ENCODE measurements at places on chromosomes 6 and 20.
A peak's percentile ranks its signal among the peaks of the same experiment; 100 is the strongest.

- DNase-seq, result no peak
Measured at GRCh38 chr6:159125951-159126352, 43.2 kb upstream of the FNDC1 start.

- no peak for DNase-seq
Measured at GRCh38 chr20:58665606-58666005, 14.5 kb downstream of the STX16 start.

- DNase-seq, result no peak
Measured at GRCh38 chr20:59386809-59387208, 86.4 kb downstream of the EDN3 start.

DNA sequence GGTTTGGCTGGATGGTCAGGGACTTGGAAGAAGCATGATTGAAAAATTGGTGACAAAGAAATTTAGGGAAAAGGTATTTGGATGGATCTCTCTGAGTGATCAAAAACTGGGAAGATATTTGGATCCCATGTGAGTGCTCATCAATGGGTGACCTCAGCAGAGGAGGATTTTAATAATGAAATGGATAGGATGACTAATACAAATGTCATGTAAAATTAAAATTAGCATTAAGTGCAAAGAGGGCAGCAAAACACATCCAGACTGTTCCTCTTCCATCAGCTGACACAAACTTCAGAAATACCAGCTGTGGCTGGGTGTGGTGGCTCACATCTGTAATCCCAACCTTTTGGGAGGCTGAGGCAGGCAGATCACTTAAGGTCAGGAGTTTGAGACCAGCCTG, 151.7 kb downstream of the THBS2 start:
- no peak for DNase-seq

DNA sequence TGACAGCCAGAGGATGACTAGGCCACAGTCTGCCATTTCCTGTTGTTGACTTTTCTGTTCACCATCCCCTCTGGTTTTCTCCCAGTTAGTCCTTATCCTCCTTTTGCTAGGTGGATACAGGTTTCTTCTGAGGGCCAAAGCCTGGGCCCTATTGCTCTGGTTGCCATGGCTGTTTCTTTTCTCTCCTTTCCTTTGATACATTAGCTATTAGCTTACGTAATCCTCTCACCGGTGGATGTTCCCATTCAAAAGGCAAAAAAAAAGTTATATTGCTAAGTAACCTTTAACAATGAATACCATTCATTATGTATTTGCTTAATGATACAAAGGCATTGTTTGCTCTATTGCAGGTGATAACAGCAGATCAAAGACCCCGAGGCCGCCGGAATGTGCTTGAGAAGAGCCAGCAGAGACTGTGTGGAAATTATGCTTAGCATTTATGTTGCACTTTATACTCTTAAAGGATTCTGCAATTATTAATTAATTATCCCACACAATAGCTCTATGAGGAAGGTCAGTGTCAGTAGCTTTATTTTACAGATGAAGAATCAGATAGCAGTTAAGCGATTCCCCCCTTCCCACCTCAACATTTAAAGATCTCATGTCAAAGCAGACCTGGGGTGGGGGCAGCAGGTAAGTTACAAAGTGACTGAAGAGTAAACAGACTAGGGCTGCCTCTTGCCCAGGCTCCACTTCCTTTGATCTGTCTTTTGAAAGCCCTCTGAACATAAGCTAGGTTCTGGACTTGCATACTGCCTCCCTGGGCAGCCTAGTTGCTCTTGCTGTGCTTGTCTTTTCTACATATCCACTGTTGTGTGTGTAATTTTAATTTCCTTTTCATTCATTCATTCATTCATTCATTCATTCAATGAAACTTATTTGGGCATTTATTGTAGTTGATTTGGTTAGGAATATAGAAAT, 14.5 kb upstream of the TFB1M start:
- DNase-seq, result no peak

- DNase-seq, result no peak
Measured at GRCh38 chr20:50911030-50911429, 20.2 kb downstream of the ADNP start.

GRCh38 chr6:119147101-119148053, 68.9 kb upstream of the FAM184A start:
- no peak for DNase-seq

- DNase-seq, result no peak
Measured at GRCh38 chr20:18133962-18134361, 3.7 kb upstream of the KAT14 start.

- no peak for DNase-seq
Measured at GRCh38 chr6:157226026-157226625, 97.2 kb downstream of the TMEM242 start.

- DNase-seq, result no peak
Measured at GRCh38 chr6:137951064-137951597, 84.1 kb downstream of the TNFAIP3 start.

DNA sequence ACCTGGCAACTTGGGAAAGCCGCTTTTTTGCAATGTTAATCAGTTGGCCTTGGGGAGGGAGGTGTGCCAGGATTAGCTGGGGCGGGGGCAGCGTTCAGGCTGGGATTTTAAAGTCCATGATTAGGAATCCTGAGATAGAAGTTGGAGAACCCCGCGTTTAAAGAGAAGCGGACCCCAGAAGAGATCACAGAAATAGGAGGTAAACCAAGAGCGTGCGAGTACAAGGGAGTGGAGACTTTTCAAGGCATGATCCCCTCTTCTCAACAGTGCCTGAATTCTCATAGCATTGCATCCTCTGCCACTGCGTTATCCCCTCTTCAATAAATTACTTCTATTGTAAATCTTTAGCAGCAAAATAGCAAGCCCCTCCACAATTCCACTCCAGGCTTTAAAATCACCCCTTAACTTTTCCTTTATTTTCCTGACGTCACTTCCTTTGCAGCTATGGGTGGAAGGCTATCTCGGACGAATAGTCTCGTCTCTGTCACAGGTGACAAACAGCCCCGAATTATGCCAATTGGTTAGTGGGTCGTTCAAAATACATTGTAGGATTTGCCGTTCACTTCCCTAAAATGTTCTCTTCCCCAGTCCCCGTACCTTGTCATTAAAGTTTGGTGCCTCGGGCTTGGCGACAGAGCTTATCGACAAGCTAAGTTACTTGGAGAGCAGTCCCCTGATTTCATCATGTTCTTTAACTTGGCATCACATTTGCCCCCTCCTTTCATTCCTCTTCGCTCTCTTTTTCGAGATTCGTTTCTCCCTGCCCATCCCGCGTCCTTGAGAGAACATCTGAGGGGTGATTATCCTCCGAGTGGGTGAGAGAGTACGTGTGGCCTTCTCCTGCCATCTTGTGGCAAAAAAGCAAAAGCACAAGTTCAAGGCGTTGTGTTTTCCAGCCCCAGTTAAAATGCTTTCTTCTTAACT, 17.1 kb downstream of the OR2B2 start:
- DNase-seq, result no peak

GRCh38 chr6:35736253-35736894, 458 bp upstream of the ARMC12 start:
- DNase-seq, result peak; percentile 82

Measured in stimulated activated CD8-positive, alpha-beta memory T cell treated with anti-CD3 and anti-CD28 coated beads, Interleukin-4, amount 100 ng/mL, for 1 hour (primary cell).